Mesothelial cell of epicardium (in vitro differentiated cells): ENCODE measurements at places on chromosomes 12 and 14. TPM values are rescaled to one million over a fixed set of nuclear protein-coding genes. Genes with fewer than 3 reads are reported as not detected.

GRCh38 chr12:93127582-93128331, 198.7 kb upstream of the EEA1 start:
- no peak overlapping the region for H3K4me3 ChIP-seq
- DNase-seq, result peak; percentile 40
- H3K36me3 ChIP-seq, result no peaks in the 10 kb centered on the region
- H3K27me3 ChIP-seq, result no peaks in the 10 kb centered on the region

GRCh38 chr12:78418919-78419318, 445.7 kb upstream of the SYT1 start:
- H3K4me1 ChIP-seq, result peaks cover 15% of the 10 kb centered on the region
- no peak for DNase-seq
- no peak overlapping the region for H3K27ac ChIP-seq
- no peaks in the 10 kb centered on the region for H3K27me3 ChIP-seq
- H3K36me3 ChIP-seq, result no peaks in the 10 kb centered on the region

DNA sequence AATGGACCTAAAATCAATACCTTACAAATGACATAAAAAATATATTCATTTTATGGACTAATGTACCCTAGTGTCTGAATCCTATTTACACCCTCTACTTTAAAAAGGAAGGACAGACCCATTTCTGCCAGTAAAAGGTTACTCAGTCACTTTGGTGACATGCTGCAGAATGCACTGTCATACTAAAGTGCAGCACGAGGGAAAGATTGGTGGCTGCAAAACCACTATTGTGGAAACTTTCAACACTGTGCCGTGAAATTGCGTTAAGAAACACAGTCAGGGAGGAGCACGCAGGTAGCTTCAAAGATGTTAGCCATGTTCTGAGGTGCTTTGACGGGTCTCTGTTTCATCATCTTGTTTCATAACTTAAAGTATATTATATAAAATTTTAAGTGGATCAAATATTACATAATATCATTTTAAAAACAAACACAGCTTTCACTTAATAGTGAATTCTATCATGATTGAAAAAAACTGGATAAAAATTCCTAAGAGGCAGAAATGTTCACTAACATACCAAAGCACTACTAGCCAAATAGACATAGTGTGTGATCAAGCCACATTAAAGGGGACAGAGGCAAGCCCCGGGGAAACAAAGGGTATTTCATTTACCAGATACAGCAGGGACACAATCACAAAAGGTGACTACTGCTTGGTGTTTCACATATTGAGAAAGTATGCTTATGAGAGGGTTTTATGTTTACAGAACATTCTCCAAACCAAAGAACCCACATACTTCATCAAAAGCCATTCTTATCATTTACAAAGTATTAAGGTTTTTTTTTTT, 330.8 kb upstream of the SOX5 start:
- H3K36me3 ChIP-seq, result no peaks in the 10 kb centered on the region
- no peak overlapping the region for H3K4me3 ChIP-seq
- no peak overlapping the region for H3K27ac ChIP-seq
- no peak for DNase-seq
- H3K27me3 ChIP-seq, result no peaks in the 10 kb centered on the region
- no peaks in the 10 kb centered on the region for H3K4me1 ChIP-seq

GRCh38 chr12:85278598-85279448, 1.2 kb upstream of the ALX1 start:
- H3K36me3 ChIP-seq, result no peaks in the 10 kb centered on the region
- DNase-seq, result no peak
- H3K27me3 ChIP-seq, result peaks cover 35% of the 10 kb centered on the region
- H3K4me3 ChIP-seq, result peak overlapping the region; percentile 96
- H3K4me1 ChIP-seq, result peaks cover 47% of the 10 kb centered on the region
- H3K27ac ChIP-seq, result peak overlapping the region; percentile 97

GRCh38 chr12:87848248-87848868, 180.8 kb downstream of the C12orf50 start:
- DNase-seq, result no peak
- no peaks in the 10 kb centered on the region for H3K36me3 ChIP-seq
- no peak overlapping the region for H3K4me3 ChIP-seq
- no peak overlapping the region for H3K27ac ChIP-seq
- no peaks in the 10 kb centered on the region for H3K27me3 ChIP-seq
- peaks cover 23% of the 10 kb centered on the region for H3K4me1 ChIP-seq

DNA sequence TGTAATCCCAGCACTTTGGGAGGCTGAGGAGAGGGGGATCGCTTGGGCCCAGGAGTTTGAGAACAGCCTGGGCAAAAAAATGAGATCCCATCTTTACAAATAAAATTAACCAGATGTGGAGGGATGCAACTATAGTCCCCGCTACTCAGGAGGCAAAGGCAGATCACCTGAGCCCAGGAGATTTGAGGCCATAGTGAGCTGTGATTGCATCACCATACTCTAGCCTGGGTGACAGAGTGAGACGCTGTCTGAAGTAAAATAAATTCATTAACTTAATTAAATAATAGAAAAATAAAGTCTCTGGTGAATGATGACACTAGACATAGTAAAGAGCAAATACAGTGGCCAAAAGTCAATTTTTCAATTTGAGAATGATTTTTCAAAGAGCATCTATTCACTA, 16.1 kb upstream of the PLEKHA5 start:
- no peaks in the 10 kb centered on the region for H3K4me1 ChIP-seq
- no peaks in the 10 kb centered on the region for H3K27me3 ChIP-seq
- no peaks in the 10 kb centered on the region for H3K36me3 ChIP-seq
- DNase-seq, result no peak
- no peak overlapping the region for H3K4me3 ChIP-seq

DNA sequence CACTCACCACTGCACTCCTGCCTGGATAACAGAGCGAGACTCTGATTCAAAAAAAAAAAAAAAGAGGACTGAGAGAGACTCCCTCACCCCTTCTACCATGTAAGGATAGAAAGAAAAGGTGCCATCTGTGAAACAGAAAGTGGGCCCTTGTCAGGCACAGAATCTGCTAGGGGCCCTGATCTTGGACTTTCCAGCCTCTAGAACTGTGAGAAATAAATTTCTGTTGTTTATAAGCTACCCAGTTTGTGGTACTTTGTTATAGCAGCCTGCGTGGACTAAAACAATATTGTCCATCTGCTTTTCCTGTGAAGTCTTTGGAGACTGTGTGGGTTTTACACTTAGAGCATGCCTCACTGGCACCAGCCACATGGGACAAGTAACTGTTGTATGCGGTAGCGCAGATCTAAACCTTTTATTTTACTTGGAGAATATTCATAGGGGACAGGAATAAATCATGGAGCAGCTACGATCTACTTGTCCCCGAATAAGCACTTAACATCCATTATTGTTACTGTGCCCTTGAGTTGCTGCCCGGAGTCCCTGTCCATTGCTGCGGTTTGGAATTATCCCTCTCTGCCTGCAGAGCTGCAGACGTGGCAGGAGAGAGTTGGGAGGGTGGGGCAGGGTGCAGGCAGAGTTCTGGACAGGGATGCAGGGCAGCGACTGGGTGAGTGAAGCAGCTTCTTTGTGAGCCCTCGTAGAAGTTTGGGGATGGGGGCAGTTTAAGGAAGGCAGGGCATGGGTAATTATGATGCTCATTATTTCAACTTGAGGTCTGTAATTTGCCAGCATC, 52.4 kb upstream of the STON2 start:
- DNase-seq, result no peak
- no peaks in the 10 kb centered on the region for H3K36me3 ChIP-seq
- H3K27ac ChIP-seq, result no peak overlapping the region
- H3K27me3 ChIP-seq, result no peaks in the 10 kb centered on the region

DNA sequence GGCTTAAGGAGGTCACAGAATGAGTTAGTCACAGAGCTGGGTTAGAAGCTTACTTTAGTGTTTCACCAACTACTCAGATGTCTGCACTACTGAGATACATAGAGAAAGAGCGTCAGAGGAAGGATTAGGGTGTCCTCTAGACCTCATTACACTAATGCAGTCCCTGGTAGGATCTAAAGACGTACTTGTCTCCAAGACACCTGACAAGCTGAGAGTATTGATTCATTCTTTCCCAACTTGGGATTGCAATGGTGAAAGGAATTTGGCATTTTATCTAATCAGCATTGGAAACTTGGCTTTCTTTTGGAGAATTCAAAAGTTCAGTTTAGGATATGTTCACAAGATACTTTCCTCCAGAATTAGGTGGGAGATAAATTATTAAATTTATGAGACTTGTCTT, 402.1 kb downstream of the ZFP36L1 start:
- H3K36me3 ChIP-seq, result peaks cover 2% of the 10 kb centered on the region
- no peaks in the 10 kb centered on the region for H3K27me3 ChIP-seq
- peaks cover 68% of the 10 kb centered on the region for H3K4me1 ChIP-seq
- no peak for DNase-seq
- H3K4me3 ChIP-seq, result no peak overlapping the region
- no peak overlapping the region for H3K27ac ChIP-seq

DNA sequence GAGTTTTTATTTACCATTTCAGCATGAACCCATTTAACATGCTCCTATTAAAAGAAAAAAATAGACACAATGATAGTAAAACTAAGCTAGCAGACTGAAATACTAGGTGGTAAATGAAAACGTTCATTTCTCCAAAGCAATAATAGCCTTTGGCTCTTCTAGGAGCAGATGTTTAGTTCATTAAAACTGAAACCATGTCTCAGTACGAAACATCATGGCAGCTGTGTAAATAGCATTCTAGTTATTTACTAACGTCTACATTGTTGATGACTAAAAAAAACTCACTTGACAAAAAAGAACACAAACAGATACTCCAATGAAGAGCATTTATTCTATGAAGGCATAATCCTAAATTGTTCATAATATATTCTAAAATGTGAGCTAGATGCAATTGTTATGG, 17.9 kb downstream of the RECQL start:
- no peaks in the 10 kb centered on the region for H3K4me1 ChIP-seq
- H3K27ac ChIP-seq, result no peak overlapping the region
- peaks cover 7% of the 10 kb centered on the region for H3K36me3 ChIP-seq
- no peaks in the 10 kb centered on the region for H3K27me3 ChIP-seq
- no peak overlapping the region for H3K4me3 ChIP-seq

Gene GARIN6
- not detected in 3 replicates for total RNA-seq

Gene PPM1H
- total RNA-seq, result 10.3 to 15.7 TPM (median 11.2 TPM) in 3 replicates

Gene MARCHF9
- total RNA-seq, result 11.0 to 13.2 TPM (median 12.7 TPM) in 3 replicates

Gene MFAP5
- total RNA-seq, result 0.60 to 1.8 TPM (median 1.5 TPM) in 3 replicates
